ENCODE measurements at places on chromosomes 2 and 18.
A peak's percentile ranks its signal among the peaks of the same experiment; 100 is the strongest.

GRCh38 chr2:217988014-217988839 is 14.6 kb downstream of the TNS1 start:
- DNase-seq: peak; percentile 81

- DNase-seq: no peak
These were observed 130.3 kb upstream of the CTAGE1 start for GRCh38 chr18:22547807-22548561.

GRCh38 chr2:217970206-217970605 is 32.6 kb downstream of the TNS1 start:
- no peak for DNase-seq

DNA sequence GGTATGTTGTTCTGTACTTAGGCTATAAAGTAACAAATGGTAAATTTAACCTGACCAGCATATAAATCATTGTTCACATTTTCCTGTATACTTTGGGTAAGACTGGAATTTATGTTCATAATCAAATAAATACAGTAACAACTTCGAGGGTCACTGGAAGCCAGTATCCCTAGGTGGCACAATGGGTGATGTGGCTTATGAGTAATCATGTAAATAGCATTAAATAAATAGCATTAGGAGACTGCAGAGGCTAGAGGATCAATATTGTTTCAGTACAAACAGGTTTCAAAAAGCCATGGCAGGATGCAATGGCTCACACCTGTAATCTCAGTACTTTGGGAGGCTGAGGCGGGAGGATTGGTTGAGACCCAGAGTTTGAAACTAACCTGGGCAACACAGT is 690.6 kb downstream of the SLC4A3 start:
- DNase-seq: no peak

GRCh38 chr2:6370753-6371551 is 494.8 kb downstream of the CMPK2 start:
- no peak for DNase-seq

DNA sequence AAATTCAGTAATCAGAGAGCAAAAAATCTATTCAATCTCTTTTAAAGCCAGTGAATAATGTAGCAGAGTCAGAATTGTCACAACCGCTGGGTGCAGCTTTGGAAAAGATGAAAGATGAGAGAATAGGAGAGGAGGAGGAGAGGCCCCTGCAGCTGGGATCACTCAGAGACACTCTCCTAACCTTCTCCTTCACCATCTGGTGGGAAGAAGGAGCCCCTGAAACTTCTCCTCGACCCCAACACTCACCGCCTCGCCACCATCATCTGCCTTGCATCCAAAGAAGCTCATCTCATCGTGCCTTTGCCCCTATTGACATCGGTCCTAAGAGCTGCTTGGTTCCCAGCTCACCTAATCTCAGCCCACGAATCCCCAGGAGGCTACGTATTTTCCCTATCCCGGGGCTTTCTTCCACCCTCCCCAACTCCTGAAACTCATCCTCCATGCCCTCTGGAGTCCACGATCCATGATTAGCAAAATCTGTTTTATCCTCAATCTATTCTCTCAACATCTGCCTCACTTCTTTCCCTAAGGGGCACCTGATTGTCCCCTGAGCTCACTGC is 58.5 kb downstream of the PKDCC start:
- DNase-seq: no peak

- no peak for DNase-seq
These were observed 7.1 kb downstream of the GBX2 start for GRCh38 chr2:236161082-236161462.

GRCh38 chr18:68498185-68498584 is 216.7 kb downstream of the TMX3 start:
- no peak for DNase-seq

DNA sequence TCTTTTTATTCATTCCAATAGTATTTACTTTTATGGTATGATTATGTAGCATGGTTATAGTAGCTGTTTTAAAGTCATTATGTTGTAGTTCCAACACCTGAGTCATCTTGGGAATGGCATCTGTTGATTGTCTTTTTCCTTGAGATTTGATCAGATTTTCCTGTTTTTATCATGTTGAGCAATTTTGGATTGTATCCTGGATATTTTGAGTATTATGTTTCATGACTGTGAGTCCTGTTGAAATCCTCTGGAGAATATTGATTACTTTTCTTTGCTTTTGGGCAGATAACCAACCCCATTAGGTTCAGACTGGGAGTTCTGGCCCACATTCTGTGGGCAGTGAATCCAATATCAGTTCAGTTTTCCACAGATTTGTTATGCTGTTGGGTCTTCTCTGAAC is 163.2 kb upstream of the SPRED2 start:
- no peak for DNase-seq

DNA sequence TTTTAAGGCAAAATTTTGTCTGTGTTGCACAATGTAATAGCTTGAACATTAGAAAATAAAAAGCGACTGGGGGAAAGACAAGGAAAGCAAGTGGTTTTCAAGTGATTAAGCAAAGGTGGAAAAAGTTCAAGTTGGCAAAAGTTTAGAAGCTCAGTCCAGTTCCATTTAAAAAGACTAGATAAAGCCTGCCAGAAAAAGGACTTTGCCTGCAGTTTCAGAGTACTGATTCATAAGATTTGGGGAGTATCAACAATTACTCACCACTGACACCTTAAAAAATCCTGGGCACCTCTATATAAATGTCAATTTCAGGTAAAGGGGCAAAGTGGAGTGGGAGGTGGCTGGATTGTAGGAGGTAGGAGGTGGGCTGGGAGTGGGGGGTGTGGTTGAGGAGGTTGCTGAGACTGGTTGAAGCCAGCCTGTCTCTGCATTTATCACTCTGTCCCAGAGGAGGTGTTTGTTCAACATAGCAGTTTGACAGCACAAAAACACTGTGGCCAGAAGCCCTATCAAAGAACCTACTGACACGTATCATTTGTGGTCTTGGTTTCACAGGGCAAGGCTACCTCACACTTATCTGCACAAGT is 14.6 kb downstream of the ZEB2 start:
- no peak for DNase-seq

DNA sequence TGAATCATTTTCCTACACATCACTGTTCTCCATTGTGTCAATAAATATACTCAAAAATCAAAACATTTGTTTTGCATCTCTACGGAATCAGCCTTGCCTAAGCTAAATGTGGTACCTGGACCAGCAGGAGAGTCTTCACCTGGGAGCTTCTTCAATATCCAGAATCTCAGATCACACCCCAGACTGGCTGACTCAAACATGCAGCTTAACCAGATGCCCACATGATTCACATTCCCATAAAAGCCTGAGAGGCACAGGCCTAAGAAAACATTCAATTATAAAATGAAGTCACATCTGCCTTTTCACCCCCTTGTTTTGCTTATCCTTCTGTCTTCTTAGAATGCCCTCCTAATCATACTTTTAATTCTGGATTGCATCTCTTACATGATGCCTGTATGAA is 1045.5 kb upstream of the NXPH2 start:
- DNase-seq: no peak

DNA sequence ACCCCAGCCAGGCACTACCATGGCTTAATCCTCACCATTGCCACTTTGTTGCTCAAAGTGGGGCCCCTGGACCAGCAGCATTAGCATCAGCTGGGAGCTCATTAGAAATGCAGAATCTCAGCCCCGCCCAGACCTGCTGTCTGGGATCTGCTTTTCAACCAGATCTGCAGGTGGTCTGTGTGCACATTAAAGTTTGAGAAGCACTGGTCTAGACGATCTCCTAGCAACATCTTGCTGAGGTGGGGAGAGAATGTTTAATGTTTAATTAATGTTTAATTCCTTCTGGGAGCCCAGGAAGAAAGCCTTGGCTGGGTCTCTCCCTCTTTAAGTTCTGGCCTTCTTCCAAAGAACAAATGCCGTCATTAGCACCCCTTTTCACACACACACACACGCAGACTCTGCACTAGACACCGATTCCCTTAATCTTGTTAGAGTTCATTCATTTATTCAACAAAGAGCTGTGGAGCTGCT is 53.7 kb downstream of the EDAR start:
- no peak for DNase-seq

DNA sequence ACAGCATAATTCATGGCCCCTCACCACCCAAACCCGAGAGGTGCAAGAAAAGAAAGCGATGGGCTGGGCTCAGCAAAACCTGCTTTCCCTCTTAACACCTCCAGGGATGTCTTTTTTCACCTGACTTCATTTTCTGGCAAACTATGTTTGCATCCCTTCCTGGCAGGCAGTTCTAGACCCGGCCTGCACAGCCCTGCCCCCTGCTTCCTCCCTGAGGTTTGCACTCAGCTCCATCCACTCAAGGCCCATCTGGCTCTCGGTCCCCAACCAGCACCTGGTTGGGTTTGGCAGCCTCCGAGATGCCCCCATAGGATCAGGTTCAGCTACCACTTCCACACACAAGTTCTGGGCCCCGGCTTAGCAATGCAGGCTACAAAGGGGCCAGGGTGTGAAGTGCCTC is 185.7 kb downstream of the SMAD7 start:
- no peak for DNase-seq

DNA sequence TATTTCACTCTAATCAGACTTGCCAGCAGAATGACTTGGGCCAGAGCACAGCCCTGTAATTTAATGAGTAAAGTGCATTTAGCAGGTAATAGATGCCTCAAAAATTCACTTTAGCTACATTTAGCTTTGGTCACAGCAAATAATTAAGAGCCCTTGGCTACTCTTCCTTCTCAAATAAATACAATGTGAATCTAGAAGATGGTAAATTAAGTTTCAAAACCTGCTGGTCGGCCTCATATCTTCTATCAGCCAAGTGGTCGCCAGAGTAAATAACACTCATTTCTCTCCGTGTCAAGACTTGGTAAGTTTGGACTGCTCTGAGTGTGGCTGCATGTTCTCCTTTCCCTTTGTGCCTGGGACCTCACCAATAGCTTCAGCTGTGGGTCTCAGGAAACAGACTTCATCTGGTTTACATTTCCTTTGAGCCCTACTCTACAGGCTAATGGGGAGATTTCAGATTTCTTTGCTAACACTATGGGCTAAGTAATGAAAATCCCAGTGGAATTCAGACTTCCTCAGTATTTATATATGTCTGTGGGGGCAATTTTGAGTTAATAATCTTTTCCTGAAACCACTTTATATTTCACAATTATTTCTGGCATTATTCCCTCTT is 375.8 kb downstream of the RBM43 start:
- no peak for DNase-seq

Measured in stimulated activated CD4-positive, alpha-beta T cell treated with anti-CD3 and anti-CD28 coated beads, Interleukin-12 subunit alpha, Interleukin-12 subunit beta, amount 100 ng/mL, for 48 hours (primary cell).